ENCODE measurements at places on chromosomes 12 and 14. TPM values are rescaled to one million over a fixed set of nuclear protein-coding genes. Genes with fewer than 3 reads are reported as not detected.

- no peak for DNase-seq
Observed at GRCh38 chr14:87940382-87940781, 52.6 kb downstream of the GALC start.

- DNase-seq = no peak
Observed at GRCh38 chr14:23248601-23249000, 10.9 kb downstream of the RNF212B start.

- DNase-seq = no peak
Observed at GRCh38 chr12:14403293-14403692, 37.8 kb downstream of the ATF7IP start.

- DNase-seq = no peak
Observed at GRCh38 chr14:35336494-35337268, 44.5 kb downstream of the PSMA6 start.

- DNase-seq = no peak
Observed at GRCh38 chr14:92459030-92459949, 54.3 kb upstream of the RIN3 start.

DNA sequence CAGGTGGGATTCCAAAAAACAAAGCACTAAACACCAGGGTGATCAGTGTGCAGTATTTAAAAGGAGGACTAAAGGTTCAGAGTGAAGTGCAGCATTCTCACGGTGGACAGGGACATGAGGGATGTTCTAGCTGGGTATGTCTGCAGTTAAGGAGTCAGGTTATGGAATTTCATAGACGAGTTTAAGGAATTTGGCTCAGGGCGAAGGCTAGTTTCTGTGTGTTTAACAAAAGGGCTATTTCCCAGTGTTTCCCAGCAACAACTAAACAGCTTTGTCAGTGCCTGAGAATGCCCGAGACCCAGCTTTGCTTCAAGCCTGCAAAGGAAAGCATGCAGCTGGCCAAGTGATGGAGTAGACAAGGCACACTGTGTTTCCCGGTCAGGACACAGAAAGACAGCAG lies 7.0 kb downstream of the KRT1 start:
- no peak for DNase-seq

GRCh38 chr12:132245521-132246101 lies 83.8 kb downstream of the GALNT9 start:
- no peak for DNase-seq

GRCh38 chr14:26191671-26192070 lies 406.2 kb downstream of the NOVA1 start:
- no peak for DNase-seq

Gene TSPAN19
- total RNA-seq = not detected

Gene CMKLR1
- 2.9 TPM for total RNA-seq

Gene LETMD1
- 67.5 TPM for total RNA-seq

Gene TRPV4
- total RNA-seq = 1.6 TPM

Gene CLEC4D
- total RNA-seq = not detected

Gene B3GNT4
- not detected for total RNA-seq

All from GM23248 (cell line).